ENCODE measurements at places on chromosomes 1 and 21.

- H3K27ac ChIP-seq: no peak overlapping the region
- no peaks in the 10 kb centered on the region for H3K27me3 ChIP-seq
- H3K36me3 ChIP-seq: no peaks in the 10 kb centered on the region
These were observed 31.6 kb downstream of the DOP1B start for GRCh38 chr21:36188081-36188681.

DNA sequence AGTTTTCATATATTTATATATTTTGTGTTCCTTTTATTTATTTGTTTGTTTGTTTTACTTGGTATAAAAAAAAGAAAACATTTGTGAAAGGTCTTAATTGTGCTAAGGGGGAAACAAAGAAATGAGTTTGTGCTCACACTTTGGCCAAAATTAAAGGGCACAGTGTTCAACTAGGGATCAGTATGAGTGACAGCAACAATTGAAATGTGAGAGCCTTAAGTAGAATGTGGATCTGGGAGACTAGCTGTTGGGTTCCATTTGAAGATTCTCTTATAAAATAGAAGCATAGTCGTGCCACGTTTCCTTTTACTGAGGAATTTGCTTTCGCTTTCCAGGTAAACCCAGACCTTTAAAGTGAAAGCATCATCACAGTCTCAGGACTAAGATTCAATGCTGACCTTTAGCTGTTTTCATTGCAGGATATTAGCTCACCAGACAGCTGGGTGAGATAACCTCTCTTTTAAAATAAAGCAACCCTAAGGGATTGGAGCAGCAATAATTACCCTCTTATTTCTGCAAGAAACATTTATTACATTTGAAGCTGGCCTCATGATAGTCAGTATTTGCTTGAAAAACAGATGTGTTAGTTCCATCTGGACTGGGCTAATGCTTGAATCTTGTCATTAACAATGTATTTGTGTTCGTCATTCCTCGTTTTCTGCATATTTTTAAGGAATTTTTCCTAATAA is 37.1 kb upstream of the CD55 start:
- no peaks in the 10 kb centered on the region for H3K36me3 ChIP-seq
- no peaks in the 10 kb centered on the region for H3K27me3 ChIP-seq
- no peak overlapping the region for H3K4me3 ChIP-seq
- no peak overlapping the region for H3K27ac ChIP-seq

DNA sequence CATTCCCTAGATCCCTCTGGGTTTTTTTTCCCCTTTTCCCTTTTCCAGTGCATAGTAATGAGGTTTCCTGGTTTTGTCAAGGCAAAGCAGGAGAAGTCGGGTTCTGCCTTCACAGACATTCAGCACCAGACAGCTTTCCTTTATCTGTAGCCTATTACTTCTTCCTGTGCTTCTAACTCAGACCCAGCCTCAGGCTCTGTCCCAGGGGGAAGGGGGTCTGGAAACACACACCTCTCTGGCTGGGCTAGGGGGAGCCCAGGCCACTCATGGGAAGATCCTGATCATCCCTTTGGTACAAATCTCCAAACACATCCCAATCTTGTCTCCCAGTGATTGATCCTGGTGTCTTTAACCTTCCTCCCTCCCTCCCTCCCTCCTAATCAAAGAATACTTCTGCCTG is 656.4 kb downstream of the LMO4 start:
- H3K27me3 ChIP-seq: peaks cover 2% of the 10 kb centered on the region
- H3K4me3 ChIP-seq: no peak overlapping the region
- H3K4me1 ChIP-seq: no peaks in the 10 kb centered on the region
- no peak overlapping the region for H3K27ac ChIP-seq
- H3K36me3 ChIP-seq: no peaks in the 10 kb centered on the region

GRCh38 chr1:7516929-7517328 is 254.2 kb upstream of the VAMP3 start:
- no peak overlapping the region for H3K27ac ChIP-seq
- H3K36me3 ChIP-seq: no peaks in the 10 kb centered on the region
- no peaks in the 10 kb centered on the region for H3K4me1 ChIP-seq
- DNase-seq: no peak
- no peaks in the 10 kb centered on the region for H3K27me3 ChIP-seq
- no peak overlapping the region for H3K4me3 ChIP-seq

DNA sequence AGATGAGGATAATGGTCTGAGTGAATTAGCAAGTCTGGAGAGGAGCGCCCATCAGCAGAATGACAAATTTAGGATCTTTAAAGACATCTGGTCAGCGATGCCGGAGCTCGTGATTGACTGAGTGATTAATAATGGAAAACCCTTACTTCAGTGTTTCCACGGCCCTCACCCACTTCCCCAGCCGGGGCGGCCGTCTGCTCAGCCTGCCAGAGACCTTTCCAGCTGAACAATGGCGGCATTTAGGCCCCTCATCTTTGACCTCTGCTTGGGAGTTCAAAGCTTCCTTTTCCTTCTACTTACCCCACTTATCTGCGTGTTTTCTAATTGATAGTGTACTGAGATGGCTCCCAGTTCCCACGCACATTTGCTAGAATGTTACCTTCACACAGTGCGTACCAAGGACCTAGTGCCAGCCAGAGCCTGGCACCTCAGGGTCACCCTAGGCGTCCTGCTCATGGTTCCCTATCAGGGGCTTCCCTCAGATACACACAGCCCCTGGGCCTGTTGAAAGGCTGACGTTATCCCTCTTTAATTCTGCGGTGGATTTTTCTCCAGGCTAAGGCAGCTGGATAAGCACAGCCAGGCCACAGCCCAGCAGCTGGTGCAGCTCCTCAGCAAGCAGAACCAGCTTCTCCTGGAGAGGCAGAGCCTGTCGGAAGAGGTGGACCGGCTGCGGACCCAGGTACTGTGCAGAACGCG is 232.8 kb downstream of the SDCCAG8 start:
- no peak for DNase-seq
- H3K36me3 ChIP-seq: no peaks in the 10 kb centered on the region
- H3K4me3 ChIP-seq: no peak overlapping the region
- no peaks in the 10 kb centered on the region for H3K27me3 ChIP-seq
- H3K4me1 ChIP-seq: peaks cover 21% of the 10 kb centered on the region
- H3K27ac ChIP-seq: no peak overlapping the region

DNA sequence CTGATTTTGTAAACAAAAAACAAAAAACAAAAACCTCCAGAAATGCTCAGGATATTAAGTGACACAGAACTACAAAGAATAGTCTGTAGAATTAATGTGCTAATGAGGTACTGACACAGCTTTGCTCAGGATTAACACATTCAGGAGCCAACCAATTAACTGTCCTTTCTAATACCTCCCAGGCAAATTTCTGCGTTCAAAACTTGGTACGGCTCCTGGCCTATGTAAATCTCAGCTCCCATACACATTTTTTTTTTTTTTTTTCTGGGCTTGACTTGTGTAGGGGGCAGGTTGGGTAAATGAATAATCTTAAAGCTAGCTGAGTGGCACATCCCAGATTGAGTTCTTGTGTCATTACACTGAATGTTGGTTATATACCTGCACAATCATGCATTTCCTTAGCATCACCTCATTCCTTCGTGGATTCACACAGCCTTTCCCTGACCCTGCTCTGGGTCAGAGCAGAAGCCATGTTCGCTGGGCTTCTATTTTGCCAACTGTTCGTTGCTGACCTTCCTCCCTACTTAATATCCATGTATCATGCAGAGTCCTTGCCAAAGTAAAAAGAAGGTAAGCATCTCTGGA is 12.6 kb upstream of the IER5 start:
- no peaks in the 10 kb centered on the region for H3K27me3 ChIP-seq
- no peaks in the 10 kb centered on the region for H3K4me1 ChIP-seq
- no peak overlapping the region for H3K27ac ChIP-seq

DNA sequence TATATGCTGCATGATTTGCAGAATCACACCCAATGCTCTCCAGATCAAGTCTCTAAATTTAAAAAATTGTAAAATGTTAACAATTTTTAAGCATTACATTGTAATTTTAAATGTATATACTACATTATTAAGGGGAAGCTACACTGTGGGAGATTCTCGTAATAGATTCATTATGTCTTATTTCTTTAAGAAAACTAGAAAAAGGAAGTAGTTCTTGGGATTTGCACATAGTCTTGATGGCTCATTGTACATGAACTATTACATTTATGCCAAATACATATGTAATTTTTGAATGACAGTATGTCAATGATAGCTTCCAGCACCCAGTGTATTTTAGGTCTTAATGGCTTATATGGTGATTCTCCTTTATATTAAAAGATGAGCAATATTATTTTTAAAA is 250.3 kb downstream of the PTPRC start:
- H3K27me3 ChIP-seq: no peaks in the 10 kb centered on the region
- no peak for DNase-seq
- no peak overlapping the region for H3K27ac ChIP-seq

DNA sequence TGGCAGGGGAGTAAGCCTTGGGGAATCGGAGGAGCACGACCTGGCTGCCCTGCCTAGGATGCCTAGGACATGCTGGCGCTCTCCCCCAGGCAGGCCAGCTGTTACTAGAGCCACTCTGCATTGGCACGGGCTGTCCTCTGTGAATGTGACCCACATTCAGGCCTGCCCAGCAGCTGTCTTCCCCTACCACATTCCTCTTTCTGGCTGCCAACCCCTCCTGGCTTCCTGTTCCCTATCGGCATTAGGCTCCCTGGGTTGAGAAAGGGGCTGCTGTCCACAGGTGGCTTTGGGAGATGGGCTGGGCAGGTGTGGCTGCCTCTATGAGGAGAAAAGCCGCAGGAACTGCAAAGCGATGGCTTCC is 2.3 kb upstream of the NFASC start:
- H3K27me3 ChIP-seq: no peaks in the 10 kb centered on the region
- H3K36me3 ChIP-seq: no peaks in the 10 kb centered on the region
- H3K27ac ChIP-seq: no peak overlapping the region
- no peak for DNase-seq

DNA sequence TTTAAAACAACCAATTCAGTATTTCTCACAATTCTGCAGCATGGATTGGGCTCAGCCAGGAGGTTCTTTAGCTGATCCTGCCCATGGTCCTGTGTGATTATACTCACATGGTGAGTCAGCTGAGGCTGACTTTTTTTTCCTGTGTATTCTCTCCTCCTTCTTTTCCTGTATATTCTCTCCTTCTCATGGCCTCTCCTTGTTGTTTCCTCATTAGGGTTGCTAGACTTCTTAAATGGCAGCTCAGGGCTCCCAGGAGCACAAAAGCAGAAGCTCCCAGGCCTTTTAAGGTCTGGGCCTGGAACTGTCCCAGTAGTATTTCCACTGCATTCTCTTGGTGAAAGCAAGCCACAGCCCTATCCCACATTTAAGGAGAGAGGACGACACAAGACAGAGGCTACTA is 26.8 kb downstream of the VANGL1 start:
- H3K27ac ChIP-seq: no peak overlapping the region
- H3K4me1 ChIP-seq: no peaks in the 10 kb centered on the region
- DNase-seq: no peak
- H3K36me3 ChIP-seq: peaks cover 23% of the 10 kb centered on the region
- H3K4me3 ChIP-seq: no peak overlapping the region

GRCh38 chr1:236181059-236181458 is 38.7 kb downstream of the GPR137B start:
- H3K4me1 ChIP-seq: no peaks in the 10 kb centered on the region
- H3K4me3 ChIP-seq: no peak overlapping the region
- no peak for DNase-seq
- no peak overlapping the region for H3K27ac ChIP-seq

DNA sequence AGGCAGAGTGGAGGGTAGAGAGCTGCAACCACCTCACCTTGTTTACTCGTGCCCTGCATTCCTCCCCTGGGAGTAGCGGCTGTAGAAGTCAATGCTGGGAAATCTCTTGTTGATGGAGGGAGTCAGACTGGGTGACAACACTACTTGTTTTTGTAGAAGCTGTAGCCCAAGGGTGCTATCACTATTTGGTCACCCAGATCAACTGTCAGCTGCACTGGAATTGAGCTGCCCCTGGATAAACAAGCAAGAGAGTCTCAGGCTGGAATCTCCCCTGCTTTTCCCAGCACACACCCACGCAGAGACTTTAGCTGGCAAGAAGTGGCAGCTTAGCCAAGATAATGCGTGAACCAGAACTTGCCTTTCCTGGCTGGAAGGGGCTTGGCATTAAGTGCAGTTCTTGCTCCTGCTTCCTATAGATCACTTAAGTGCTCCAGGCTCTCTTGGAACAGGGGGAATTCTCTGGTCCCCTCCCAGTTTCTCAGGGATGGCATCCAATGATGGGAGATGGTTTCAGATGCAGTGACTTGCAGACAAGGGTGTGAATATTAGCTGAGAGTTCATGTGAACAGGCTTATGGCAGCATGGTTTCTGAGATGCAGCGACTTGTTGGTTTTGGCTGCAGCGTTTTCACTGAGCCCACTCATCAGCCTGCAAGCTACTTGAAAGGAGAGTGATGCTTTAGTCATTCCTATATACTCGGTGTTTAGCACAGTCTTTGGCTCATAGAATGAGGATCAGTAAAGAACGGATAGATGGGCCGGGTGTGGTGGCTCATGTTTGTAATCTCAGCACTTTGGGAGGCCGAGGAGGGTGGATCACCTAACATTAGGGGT is 16.8 kb downstream of the ATP2B4 start:
- H3K4me1 ChIP-seq: no peaks in the 10 kb centered on the region
- no peak for DNase-seq
- no peaks in the 10 kb centered on the region for H3K27me3 ChIP-seq
- H3K36me3 ChIP-seq: no peaks in the 10 kb centered on the region
- H3K27ac ChIP-seq: no peak overlapping the region

- no peaks in the 10 kb centered on the region for H3K27me3 ChIP-seq
- H3K27ac ChIP-seq: no peak overlapping the region
- H3K4me3 ChIP-seq: no peak overlapping the region
These were observed 126.0 kb upstream of the TMEM51 start for GRCh38 chr1:15027515-15027986.

GRCh38 chr1:67672260-67672803 is 12.7 kb upstream of the GADD45A start:
- no peak for DNase-seq
- no peaks in the 10 kb centered on the region for H3K36me3 ChIP-seq
- no peak overlapping the region for H3K27ac ChIP-seq
- H3K27me3 ChIP-seq: no peaks in the 10 kb centered on the region
- no peak overlapping the region for H3K4me3 ChIP-seq
- H3K4me1 ChIP-seq: no peaks in the 10 kb centered on the region

GRCh38 chr1:201206176-201206575 is 15.6 kb downstream of the IGFN1 start:
- H3K36me3 ChIP-seq: no peaks in the 10 kb centered on the region
- no peaks in the 10 kb centered on the region for H3K27me3 ChIP-seq
- no peaks in the 10 kb centered on the region for H3K4me1 ChIP-seq
- H3K27ac ChIP-seq: no peak overlapping the region
- no peak for DNase-seq

- H3K4me3 ChIP-seq: no peak overlapping the region
- H3K4me1 ChIP-seq: no peaks in the 10 kb centered on the region
- DNase-seq: no peak
- H3K27ac ChIP-seq: no peak overlapping the region
- peaks cover 1% of the 10 kb centered on the region for H3K27me3 ChIP-seq
- H3K36me3 ChIP-seq: no peaks in the 10 kb centered on the region
These were observed 19.9 kb downstream of the CASQ2 start for GRCh38 chr1:115748401-115749150.

GRCh38 chr1:208524376-208524775 is 280.2 kb upstream of the PLXNA2 start:
- no peak for DNase-seq
- no peak overlapping the region for H3K27ac ChIP-seq
- no peaks in the 10 kb centered on the region for H3K36me3 ChIP-seq

- no peak overlapping the region for H3K27ac ChIP-seq
- no peaks in the 10 kb centered on the region for H3K27me3 ChIP-seq
- peaks cover 12% of the 10 kb centered on the region for H3K36me3 ChIP-seq
- no peaks in the 10 kb centered on the region for H3K4me1 ChIP-seq
These were observed 21.3 kb downstream of the HMGCS2 start for GRCh38 chr1:119747451-119747850.
